Trophoblast cell (in vitro differentiated cells and primary cell): ENCODE measurements at places on chromosomes 12 and 14.

DNA sequence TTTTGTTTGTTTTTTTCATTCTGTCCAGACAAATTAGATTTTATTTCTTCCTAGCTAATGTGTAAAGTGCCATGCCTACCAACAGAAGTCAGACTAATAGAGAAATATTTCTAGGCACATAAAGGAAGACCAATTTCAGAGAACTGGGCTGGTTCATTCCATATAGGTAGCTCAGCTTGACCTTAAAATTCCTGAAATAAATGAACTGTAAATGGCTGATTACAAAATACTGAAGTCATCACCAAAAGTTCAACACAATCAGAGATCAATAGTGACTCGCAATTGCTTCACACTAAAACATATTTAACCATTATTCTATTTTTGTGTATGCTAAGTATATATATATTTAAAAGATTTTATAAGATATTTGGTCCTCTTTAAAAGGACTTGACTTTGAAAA, 34.2 kb downstream of the PTPRB start:
- no peaks in the 10 kb centered on the region for H3K27me3 ChIP-seq
- H3K36me3 ChIP-seq = no peaks in the 10 kb centered on the region
- no peak overlapping the region for H3K27ac ChIP-seq
- no peaks in the 10 kb centered on the region for H3K4me1 ChIP-seq
- DNase-seq = no peak
- no peak overlapping the region for H3K4me3 ChIP-seq

GRCh38 chr14:103169954-103170353, 46.7 kb downstream of the TNFAIP2 start:
- no peak overlapping the region for H3K4me3 ChIP-seq
- H3K27ac ChIP-seq = no peak overlapping the region
- no peaks in the 10 kb centered on the region for H3K27me3 ChIP-seq
- DNase-seq = peak; percentile 33
- no peaks in the 10 kb centered on the region for H3K4me1 ChIP-seq

- DNase-seq = no peak
- H3K27ac ChIP-seq = no peak overlapping the region
- no peak overlapping the region for H3K4me3 ChIP-seq
Measured at GRCh38 chr12:90871726-90872096, 83.3 kb downstream of the CCER1 start.

GRCh38 chr14:71714225-71714624, 218.0 kb upstream of the RGS6 start:
- H3K36me3 ChIP-seq = peaks cover 4% of the 10 kb centered on the region
- H3K4me1 ChIP-seq = no peaks in the 10 kb centered on the region
- H3K27me3 ChIP-seq = no peaks in the 10 kb centered on the region
- H3K4me3 ChIP-seq = no peak overlapping the region
- peak; percentile 91 for DNase-seq

DNA sequence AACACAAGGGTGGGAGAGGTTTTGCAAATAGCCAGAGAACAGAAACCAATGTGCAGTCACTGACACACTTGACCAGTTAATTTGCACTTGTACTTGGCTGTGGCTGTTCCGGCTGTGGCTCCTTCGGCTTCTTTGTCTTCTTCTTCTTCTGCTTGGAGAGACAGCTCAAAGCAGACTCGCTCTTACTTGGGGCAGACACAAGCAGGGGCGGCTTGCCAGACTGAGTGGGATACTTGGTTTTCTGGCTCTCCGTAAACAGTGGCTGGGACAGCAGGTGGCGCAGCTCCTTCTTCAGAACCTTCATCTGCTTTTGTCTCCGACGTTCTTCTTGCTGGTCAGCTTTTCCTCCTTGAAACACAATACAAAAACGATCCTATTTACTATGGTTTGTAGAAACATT, 25.0 kb downstream of the OTUB2 start:
- no peak overlapping the region for H3K4me3 ChIP-seq
- H3K36me3 ChIP-seq = peaks cover 76% of the 10 kb centered on the region
- H3K27ac ChIP-seq = no peak overlapping the region
- peak; percentile 22 for DNase-seq
- no peaks in the 10 kb centered on the region for H3K27me3 ChIP-seq

DNA sequence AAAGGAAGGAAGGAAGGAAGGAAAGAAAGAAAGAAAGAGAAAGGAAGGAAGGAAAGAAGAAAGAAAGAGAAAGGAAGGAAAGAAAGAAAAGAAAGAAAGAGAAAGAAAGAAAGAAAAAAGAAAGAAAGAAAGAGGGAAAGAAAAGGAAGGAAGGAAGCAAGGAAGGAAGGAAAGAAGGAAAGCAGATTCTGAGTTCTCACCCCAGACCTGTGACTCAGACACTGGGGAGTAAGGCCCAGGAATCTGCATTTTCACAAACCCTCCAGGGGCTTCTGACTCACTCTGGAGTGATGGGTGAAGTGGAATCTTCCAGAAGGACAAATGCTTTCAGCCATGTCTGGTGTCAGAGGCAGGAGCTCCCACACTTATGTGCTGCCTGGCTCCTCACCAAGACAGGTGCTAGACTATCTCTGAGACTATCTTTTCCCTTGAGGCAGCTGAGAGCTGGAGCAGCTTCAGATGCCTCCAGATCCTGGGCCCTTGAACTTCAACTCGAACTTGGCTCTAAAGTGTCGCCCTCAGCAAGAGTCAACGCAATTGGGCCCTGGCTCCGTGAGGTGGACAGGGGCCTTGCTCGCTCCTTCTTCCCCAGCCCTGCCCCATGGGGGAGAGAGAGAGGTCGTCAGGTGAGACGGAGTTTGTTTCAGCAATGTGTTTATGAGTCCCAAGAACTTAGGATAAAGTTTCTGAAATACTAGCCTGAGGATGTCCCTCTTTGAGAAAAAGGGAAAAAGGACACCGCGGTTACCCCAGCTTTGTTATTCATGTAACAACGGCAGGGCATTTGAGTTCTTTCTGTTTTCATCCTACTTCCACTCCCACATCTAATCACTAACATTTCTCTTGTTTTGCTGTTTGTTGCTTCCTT, 19.8 kb upstream of the SCARB1 start:
- DNase-seq = peak; percentile 75
- no peak overlapping the region for H3K27ac ChIP-seq
- peaks cover 4% of the 10 kb centered on the region for H3K4me1 ChIP-seq
- no peaks in the 10 kb centered on the region for H3K27me3 ChIP-seq

DNA sequence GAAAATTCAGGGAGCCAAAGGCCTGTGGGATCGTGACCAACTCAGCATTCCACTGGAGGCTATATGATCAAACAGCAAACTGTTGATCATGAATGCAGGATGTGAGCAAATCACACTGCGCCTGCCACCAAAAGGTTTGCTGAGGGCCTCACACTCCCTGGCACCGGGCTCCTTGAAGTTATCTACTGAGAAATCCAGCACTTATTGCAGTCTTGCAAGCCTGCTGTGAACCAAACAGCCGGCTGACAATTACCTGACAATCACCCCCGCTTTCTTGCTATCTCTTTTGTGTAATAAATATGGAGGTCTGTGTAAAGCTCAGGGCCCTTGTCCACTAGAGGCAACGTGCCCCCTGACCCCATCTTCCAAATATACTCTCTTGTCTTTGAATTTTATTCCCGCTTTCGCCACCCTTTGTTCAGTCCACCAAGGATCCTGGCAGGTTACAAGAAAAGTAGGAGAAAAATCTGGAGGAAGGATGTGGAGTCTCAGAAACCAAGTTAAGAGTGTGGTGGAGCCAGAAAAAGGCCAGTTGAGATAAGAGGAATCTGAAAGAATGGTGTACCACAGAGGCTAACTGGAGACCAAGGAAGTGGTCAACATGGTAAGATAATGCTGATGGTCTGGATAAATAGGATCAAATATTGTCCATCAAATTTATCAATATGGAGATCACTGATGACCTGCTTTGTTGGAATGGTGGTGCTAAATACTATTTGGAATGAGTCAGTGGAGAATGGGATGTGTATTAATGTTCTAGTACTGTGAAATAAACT, 229.2 kb downstream of the ALX1 start:
- H3K27ac ChIP-seq = no peak overlapping the region
- no peaks in the 10 kb centered on the region for H3K27me3 ChIP-seq
- no peaks in the 10 kb centered on the region for H3K36me3 ChIP-seq
- H3K4me3 ChIP-seq = no peak overlapping the region

- DNase-seq = no peak
- H3K4me3 ChIP-seq = no peak overlapping the region
- no peaks in the 10 kb centered on the region for H3K27me3 ChIP-seq
- H3K36me3 ChIP-seq = no peaks in the 10 kb centered on the region
Measured at GRCh38 chr14:65419593-65420252, 7.2 kb downstream of the FUT8 start.

- DNase-seq = no peak
- no peaks in the 10 kb centered on the region for H3K27me3 ChIP-seq
- H3K4me3 ChIP-seq = no peak overlapping the region
Measured at GRCh38 chr12:123038966-123039365, 58.5 kb downstream of the ARL6IP4 start.

GRCh38 chr14:34180434-34180833, 229.6 kb upstream of the EGLN3 start:
- peaks cover 2% of the 10 kb centered on the region for H3K4me1 ChIP-seq
- H3K4me3 ChIP-seq = no peak overlapping the region
- H3K36me3 ChIP-seq = no peaks in the 10 kb centered on the region
- H3K27ac ChIP-seq = no peak overlapping the region
- H3K27me3 ChIP-seq = no peaks in the 10 kb centered on the region
- no peak for DNase-seq

GRCh38 chr14:51529736-51530135, 122.0 kb upstream of the FRMD6 start:
- H3K4me1 ChIP-seq = peaks cover 5% of the 10 kb centered on the region
- no peak for DNase-seq
- H3K27ac ChIP-seq = no peak overlapping the region
- H3K36me3 ChIP-seq = no peaks in the 10 kb centered on the region
- H3K27me3 ChIP-seq = no peaks in the 10 kb centered on the region
- no peak overlapping the region for H3K4me3 ChIP-seq

DNA sequence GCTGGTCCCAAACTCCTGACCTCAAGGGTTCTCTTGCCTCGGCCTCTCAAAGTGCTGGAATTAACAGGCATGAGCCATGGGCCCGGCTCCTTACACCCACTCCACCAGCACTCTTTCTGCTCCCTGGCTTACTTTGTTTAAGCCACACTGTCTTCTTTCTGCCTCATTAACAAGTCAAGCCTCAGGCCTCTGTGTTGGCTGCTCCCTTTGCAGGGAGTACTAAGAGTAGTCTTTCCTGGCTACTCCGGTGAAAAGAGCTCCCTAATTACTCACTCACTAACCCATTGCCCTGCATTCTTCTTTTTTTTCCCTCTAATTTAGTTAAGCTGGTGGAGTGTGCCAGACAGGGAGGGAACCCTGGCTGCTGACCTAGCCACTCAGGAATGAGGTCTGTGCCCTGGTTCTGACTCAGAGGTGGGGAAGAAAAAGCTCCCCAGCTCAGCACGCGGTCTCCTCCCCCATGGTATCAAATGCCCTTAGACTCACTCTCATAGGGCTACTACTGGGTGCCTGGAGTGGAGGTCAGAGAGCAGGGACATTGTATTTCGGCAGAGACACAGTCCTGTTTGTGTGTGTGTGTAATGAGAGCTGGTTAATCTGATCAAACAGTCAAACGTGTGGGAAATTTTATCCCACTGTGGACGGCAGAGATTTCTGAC, 19.8 kb downstream of the GALNT6 start:
- no peak overlapping the region for H3K4me3 ChIP-seq
- H3K4me1 ChIP-seq = peaks cover 22% of the 10 kb centered on the region
- peak overlapping the region; percentile 99 for H3K27ac ChIP-seq
- no peaks in the 10 kb centered on the region for H3K27me3 ChIP-seq

DNA sequence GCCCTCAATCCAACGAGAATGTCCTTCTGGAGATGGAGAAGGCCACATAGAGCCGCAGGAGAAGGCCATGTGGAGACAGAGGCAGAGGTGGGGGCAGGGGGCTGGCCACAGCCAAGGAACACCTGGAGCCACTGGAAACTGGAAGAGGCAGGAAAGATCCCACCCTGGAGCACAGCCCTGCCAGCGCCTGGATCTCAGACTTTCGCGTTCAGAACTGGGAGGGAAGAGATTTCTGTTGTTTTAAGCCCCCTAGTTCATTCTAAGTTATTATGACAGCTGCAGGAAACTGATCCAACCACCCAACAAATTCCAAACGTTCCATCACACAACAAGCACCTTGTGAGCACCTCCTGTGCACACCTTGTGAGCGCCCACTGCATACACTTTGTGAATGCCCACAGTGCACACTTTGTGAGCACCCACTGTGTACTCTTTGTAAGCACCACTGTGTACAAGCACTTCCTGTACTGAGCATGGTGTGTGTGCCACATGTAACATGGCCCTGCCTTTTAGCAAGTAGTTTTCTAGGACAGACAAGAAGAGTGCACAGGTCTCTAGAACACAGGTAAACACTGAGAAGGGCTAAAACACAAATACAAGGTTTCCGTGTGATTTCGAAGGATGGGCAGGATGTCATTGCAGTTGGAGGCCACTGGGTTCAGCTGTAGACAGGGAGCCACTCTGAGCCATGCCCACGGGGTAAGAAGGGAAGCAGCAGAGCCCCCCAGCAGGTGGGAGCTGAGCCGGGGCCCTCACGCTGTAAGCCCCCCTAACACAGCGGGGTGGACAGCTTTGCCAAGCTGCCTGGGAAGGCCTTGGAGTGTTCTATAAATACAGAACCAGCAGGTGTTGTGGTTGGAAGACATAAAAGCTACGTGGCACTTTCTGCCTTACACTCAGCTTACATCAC, 15.4 kb downstream of the RIMBP2 start:
- no peaks in the 10 kb centered on the region for H3K36me3 ChIP-seq
- no peak overlapping the region for H3K4me3 ChIP-seq
- DNase-seq = no peak
- no peaks in the 10 kb centered on the region for H3K27me3 ChIP-seq

GRCh38 chr14:34030864-34031263, 80.0 kb upstream of the EGLN3 start:
- no peaks in the 10 kb centered on the region for H3K27me3 ChIP-seq
- no peak overlapping the region for H3K27ac ChIP-seq
- DNase-seq = peak; percentile 28

- no peaks in the 10 kb centered on the region for H3K36me3 ChIP-seq
- no peak overlapping the region for H3K27ac ChIP-seq
- H3K4me3 ChIP-seq = no peak overlapping the region
- H3K4me1 ChIP-seq = peaks cover 3% of the 10 kb centered on the region
- no peaks in the 10 kb centered on the region for H3K27me3 ChIP-seq
- no peak for DNase-seq
Measured at GRCh38 chr12:12036901-12037300, 33.8 kb upstream of the BCL2L14 start.

GRCh38 chr12:5403411-5403810, 28.5 kb upstream of the NTF3 start:
- H3K27ac ChIP-seq = no peak overlapping the region
- no peak for DNase-seq
- H3K36me3 ChIP-seq = no peaks in the 10 kb centered on the region
- no peaks in the 10 kb centered on the region for H3K4me1 ChIP-seq
- H3K27me3 ChIP-seq = no peaks in the 10 kb centered on the region
- no peak overlapping the region for H3K4me3 ChIP-seq

DNA sequence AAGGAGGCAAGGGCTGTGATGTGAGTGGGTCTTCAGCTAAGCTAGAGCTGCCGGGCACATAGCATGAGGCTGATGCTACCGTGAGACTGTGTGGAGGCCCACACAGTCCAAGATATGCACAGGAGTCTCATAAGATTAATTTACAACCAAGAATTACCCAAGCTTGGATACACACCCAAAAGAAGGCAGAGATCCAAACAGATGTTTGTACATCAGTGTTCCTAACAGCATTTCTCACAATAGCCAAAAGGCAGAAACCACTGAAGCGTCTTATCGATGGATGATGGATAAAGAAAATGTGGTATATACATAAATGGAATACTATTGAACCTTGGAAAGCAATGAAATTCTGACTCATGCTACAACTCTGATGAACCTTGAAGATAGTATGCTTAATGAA, 40.8 kb upstream of the RIC8B start:
- H3K27me3 ChIP-seq = no peaks in the 10 kb centered on the region
- H3K4me1 ChIP-seq = no peaks in the 10 kb centered on the region
- H3K36me3 ChIP-seq = no peaks in the 10 kb centered on the region
- no peak overlapping the region for H3K27ac ChIP-seq
- H3K4me3 ChIP-seq = no peak overlapping the region
